ENCODE measurements at places on chromosomes 7 and 10. TPM values are rescaled to one million over a fixed set of nuclear protein-coding genes. Genes with fewer than 3 reads are reported as not detected.

The TMEM270 gene
- not detected for total RNA-seq

The MMP21 gene
- not detected for total RNA-seq

The XPNPEP1 gene
- 71.9 TPM for total RNA-seq

The CREB5 gene
- 5.9 TPM for total RNA-seq

The GNGT1 gene
- total RNA-seq, result not detected

The TMEM176A gene
- total RNA-seq, result 0.15 TPM

The UNCX gene
- total RNA-seq, result not detected

The ASAH2B gene
- 3.6 TPM for total RNA-seq

The CCL26 gene
- total RNA-seq, result 1.7 TPM

The TFEC gene
- total RNA-seq, result not detected

The TLL2 gene
- under 0.01 TPM for total RNA-seq

The BTBD16 gene
- not detected for total RNA-seq

The TRIM50 gene
- total RNA-seq, result not detected

The PROSER2 gene
- total RNA-seq, result 4.7 TPM

The TSPAN12 gene
- 0.17 TPM for total RNA-seq

The GPR85 gene
- 5.2 TPM for total RNA-seq

The PNLIP gene
- not detected for total RNA-seq

The LBX1 gene
- under 0.01 TPM for total RNA-seq

The LHFPL3 gene
- total RNA-seq, result not detected

The TRPV6 gene
- total RNA-seq, result not detected

The GPR37 gene
- total RNA-seq, result 5.9 TPM

The WNT8B gene
- not detected for total RNA-seq

The HOXA2 gene
- 1.3 TPM for total RNA-seq

The ACTL6B gene
- not detected for total RNA-seq

The KLLN gene
- total RNA-seq, result 0.30 TPM

The ALOX5 gene
- total RNA-seq, result not detected

The LAMB4 gene
- 0.15 TPM for total RNA-seq

The OGDHL gene
- total RNA-seq, result under 0.01 TPM

The C10orf105 gene
- not detected for total RNA-seq

The AKR1D1 gene
- total RNA-seq, result not detected

The NXPH1 gene
- total RNA-seq, result not detected

The ZNF425 gene
- total RNA-seq, result 1.0 TPM

The NEUROD6 gene
- total RNA-seq, result not detected

The PRLHR gene
- not detected for total RNA-seq

The NYAP1 gene
- 1.8 TPM for total RNA-seq

The GPR26 gene
- not detected for total RNA-seq

The DPP6 gene
- total RNA-seq, result not detected

The CPA2 gene
- not detected for total RNA-seq

The TEX47 gene
- not detected for total RNA-seq

The ABCF2 gene
- total RNA-seq, result 67.9 TPM

The LRRC18 gene
- not detected for total RNA-seq

The FANK1 gene
- total RNA-seq, result 0.84 TPM

The RARRES2 gene
- 11.9 TPM for total RNA-seq

The RNLS gene
- 13.1 TPM for total RNA-seq

The ERVW-1 gene
- not detected for total RNA-seq

The HMX2 gene
- total RNA-seq, result not detected
